ENCODE measurements at places on chromosomes 16 and 17. TPM values are rescaled to one million over a fixed set of nuclear protein-coding genes. Genes with fewer than 3 reads are reported as not detected.

GRCh38 chr17:80504686-80505413, 28.4 kb upstream of the NPTX1 start:
- H3K27ac ChIP-seq, result no peak overlapping the region
- no peaks in the 10 kb centered on the region for H3K4me1 ChIP-seq
- H3K27me3 ChIP-seq, result peaks cover 12% of the 10 kb centered on the region
- H3K4me3 ChIP-seq, result no peak overlapping the region
- H3K36me3 ChIP-seq, result no peaks in the 10 kb centered on the region
- no peak for DNase-seq

- H3K27me3 ChIP-seq, result no peaks in the 10 kb centered on the region
- DNase-seq, result no peak
- H3K4me3 ChIP-seq, result no peak overlapping the region
- H3K4me1 ChIP-seq, result no peaks in the 10 kb centered on the region
- H3K36me3 ChIP-seq, result no peaks in the 10 kb centered on the region
Measured at GRCh38 chr17:11565591-11565990, 32.7 kb upstream of the DNAH9 start.

Gene MLST8
- total RNA-seq, result 35.7 TPM

Gene NTN3
- not detected for total RNA-seq

Gene CXCL16
- total RNA-seq, result 3.5 TPM
